ENCODE measurements at places on chromosomes 12 and 14.

DNA sequence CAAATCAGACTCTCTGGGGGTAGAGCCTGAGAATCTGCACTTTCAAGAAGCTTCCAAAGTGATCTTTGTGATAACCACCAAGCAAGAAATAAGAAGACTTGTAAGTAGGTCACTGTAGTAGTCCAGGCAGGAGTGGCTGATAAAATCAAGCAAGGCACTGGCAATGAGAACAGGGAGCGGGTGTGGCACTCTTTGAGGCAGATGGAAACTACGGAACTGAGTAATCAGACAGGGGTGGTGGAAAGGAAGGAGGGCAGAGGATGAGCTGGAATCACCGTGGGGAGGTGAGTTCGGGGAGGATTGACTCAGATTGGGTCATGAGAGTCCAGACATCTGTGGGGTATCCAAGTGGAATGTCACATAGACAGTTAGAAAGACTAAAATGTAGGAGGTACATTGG is 44.4 kb upstream of the PLXNC1 start:
- DNase-seq: no peak

- DNase-seq: no peak
Measured at GRCh38 chr12:92058664-92059063, 87.0 kb downstream of the BTG1 start.

DNA sequence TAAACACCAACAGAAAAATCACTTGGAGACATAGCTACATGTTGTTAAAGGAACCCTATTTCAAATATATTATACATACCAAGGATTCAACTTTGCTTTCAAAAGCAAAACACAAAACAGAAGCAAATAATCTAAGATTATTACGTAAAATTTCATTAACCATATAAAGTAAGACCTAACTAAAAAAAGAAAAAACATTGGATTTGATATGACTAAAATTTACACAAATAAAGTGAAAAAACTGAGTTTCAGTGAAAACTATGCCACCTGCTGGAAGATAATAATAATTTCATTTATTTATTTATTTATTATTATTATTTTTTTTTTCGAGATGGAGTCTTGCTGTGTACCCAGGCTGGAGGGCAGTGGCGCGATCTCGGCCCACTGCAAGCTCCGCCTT is 45.2 kb downstream of the WDHD1 start:
- DNase-seq: no peak

- no peak for DNase-seq
Measured at GRCh38 chr12:19951664-19952063, 416.7 kb upstream of the PDE3A start.

GRCh38 chr12:58026897-58027891 is 85.8 kb downstream of the ATP23 start:
- DNase-seq: no peak

GRCh38 chr12:100268835-100269564 is 2.0 kb downstream of the SCYL2 start:
- no peak for DNase-seq

DNA sequence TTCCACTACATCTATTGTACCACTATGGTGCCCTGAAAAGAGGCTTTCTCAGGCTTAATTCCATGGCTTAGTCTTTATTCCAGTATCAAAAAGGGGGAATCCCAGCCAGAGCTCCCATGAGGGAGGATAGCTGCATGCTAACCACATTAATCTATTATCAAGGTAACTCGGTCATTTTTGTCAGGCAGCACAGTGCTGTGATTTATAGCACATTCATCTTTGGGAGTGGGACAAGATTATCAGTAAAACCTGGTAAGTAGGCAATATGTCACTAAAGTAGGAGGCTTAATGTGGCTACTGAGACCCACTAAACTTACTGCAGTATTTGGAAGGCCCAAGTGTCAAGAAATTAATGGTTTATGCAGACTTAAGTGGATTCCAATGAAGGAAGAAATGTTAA is 58.9 kb downstream of the DAD1 start:
- DNase-seq: no peak

GRCh38 chr14:59424341-59425071 is 40.7 kb downstream of the GPR135 start:
- DNase-seq: no peak

DNA sequence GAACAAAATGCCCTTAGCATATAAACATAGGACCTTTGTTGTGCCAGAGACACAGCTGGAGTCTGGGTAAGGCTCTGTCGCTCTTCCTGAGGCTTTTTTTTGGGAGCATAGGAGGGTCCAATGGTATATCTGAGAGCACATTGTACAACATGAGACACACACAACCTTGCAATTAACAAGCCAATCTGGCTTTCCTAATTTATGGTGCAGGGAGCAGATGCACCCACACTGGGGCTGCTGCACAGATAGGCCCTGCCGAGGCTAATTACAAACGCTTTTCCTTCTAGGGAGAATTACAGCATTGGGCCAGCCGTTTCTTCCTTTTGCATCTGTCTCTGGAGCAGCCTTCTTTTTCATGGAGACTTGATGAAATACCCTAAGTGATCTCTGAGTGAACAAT is 75.0 kb upstream of the OVCH1 start:
- no peak for DNase-seq

DNA sequence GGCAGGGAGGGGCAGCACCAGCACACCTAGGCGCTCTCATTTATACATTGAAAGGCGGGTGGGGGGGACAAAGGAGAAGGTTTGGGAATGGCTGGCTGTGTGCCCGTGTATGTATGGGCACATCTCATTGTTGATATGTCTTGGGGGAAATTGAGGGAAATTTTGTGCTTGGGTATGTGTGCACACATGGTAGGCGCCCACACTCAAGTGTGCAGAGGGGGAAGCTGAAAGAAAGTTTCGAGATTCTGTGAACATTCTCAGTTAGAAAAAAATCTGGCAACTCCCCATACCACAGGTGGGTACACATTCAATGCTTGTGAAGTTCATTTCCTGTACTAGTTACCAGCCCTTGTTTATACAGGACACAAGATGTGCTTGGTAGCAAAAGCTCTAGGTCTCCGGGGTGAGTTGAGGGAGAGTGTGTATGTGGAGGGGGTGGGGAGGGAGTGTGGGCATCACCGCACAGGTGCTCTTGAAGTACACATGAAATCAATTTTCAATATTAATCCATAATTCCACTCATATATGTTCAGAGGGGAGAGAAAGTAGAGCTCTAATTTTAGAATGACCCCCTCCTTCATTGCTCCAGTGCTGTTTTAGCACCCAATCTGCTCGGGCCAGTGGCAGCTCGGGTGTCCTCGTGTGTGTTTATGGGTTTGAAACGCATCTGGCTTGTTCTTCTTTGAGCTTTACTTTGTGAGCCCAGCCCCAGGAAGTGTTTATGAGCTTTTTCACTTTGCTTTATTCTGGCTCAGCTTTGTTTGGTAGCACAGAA is 286.0 kb downstream of the ZFP36L1 start:
- no peak for DNase-seq

- no peak for DNase-seq
Measured at GRCh38 chr12:33438851-33439586, 600 bp downstream of the SYT10 start.

DNA sequence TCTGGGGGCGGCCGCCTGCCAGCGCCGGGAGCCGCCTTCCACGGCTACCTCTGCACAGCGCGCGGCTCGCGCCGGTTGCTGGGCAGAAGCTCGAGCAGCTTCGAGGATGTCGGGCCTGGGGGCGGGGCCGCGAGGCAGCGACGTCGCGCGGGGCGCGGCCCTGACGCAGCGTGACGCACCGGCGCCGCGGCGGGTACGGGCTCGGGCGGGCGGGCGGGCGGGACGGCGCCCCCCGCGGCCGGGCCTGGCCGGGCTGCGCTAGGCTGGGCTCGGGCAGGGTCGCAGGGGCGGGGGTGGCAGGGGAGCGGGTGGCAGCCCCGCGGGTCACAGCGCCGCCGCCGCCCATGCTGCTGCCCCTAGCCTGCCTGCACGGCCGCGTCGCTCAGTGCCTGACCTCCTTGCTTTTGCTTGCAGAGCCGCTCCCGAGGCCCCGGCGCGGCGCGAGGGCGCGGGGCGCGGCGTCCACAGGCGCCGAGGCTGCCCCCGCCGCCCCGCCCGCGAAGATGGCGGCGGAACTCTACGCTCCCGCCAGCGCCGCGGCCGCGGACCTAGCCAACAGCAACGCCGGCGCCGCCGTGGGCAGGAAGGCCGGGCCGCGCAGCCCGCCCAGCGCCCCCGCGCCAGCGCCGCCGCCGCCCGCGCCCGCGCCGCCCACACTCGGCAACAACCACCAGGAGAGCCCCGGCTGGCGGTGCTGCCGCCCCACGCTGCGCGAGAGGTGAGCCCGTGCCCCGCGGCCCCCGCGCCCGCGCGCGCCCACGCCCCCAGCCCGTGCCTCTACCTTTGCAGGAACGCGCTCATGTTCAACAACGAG is at the start of gene BTBD6:
Gene BTBD6 (plus strand): TSS at position 166 of the 814 bp plus-strand sequence. CDS start 179 bp downstream, at position 345.
- DNase-seq: peak; percentile 73

DNA sequence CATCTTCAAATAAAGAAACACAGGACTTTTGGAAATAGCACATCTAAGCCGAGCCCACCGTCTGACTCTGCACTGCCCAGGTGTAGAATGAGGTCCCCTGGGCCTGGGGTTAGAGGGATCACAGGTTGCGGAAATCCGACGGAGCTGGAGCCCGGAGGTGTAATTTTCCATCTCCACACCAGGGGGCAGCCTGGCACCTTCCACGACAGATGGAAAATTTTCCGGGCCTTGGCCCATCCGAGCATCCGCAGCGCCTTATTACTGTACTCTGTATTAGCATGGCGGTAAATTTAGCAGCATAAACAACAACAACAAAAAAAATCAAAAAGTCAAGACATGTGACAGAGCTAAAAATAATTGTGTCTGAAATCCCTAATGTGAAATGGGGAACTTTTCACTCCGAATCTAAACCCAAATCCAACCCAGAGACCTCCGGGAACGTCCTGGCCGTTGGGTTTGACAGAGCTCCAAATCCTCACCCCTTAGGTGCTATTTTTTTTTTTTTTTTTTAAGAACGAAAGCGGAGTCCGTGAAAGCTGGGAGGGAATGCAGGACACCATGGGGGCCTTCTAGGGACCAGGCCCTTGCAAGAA is 93.9 kb downstream of the KSR2 start:
- peak; percentile 21 for DNase-seq

GRCh38 chr12:131603106-131603938 is 107.6 kb upstream of the SFSWAP start:
- DNase-seq: no peak

- DNase-seq: no peak
Measured at GRCh38 chr14:37326434-37326833, 128.7 kb downstream of the MIPOL1 start.

- DNase-seq: no peak
Measured at GRCh38 chr12:85058339-85058738, 22.2 kb downstream of the LRRIQ1 start.

- DNase-seq: no peak
Measured at GRCh38 chr14:24226473-24226872, 5.7 kb downstream of the NEDD8 start.

DNA sequence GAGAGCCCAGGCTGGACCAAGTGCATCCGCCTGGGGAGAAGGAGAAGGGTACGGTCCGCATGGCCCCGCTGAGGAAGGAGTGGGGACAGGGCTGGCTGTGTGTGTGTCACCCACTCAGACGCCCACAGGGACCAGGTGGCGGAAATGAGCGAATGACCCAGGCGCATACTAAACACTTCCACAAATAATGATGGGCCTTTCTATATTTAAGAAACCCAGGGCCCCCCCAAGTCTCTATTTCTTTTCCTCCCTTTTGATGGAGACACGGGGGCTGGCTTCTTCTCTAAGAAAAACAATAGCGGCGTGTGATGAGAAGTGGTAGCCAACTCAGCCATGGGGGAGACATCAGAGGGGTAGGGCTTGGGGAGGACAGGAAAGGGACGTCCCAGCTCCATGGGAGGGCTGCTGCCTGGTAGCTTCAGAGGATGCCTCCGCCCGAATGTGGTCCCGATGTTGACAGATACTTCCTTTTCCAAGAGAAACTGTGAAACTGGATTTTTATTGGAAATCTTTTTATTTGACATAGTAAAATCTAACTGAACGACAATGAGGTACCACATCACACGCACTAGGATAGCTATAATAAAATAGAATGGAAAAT is 6.3 kb upstream of the MAP1LC3B2 start:
- DNase-seq: no peak

DNA sequence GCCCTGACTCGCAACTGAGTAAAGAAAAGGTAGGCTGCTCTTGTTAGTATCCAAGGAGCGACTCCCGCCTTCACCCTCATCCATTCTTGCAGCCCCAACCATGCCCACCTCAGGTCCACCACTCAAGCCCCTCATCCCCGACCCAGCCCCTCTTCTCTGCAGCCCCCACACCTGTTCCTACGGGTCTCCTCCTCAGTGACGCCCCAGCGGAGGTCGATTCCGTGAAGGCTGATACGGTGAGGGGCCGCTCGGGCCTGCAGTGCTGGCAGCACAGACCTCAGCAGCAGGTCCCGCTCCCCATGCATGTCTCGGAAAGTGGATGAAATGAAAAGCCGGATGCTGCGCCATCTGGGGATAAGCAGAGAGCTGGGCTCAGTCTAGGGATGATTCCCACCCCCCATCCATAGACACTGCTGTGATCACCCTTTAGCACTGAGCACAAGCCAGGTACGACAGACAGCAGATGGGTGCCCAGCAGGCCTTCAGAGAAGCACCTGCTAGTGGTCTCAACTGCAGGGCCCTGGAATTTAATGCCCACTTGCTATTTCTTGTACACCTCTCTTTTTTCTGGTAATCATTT is 26.9 kb downstream of the TEP1 start:
- DNase-seq: no peak

DNA sequence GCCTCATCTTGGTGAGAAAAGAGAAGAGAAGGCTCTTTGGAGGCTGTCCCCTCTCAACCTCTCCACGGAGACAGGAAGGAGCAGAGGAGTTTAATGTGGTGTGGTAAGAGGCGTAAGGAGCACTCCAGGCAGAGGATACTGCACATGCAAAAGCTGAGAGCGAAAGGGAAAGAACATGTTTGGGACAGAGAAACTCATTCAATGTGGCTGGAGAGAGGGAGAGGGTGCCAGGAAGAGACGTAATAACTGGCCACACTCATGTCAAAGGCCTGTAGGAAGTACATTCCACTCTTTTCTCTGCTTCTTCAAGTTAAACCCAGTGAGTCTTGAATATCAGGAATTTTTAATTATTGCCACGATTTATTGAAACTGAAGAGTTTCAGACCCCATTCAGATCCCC is 12.0 kb downstream of the VDR start:
- DNase-seq: no peak

DNA sequence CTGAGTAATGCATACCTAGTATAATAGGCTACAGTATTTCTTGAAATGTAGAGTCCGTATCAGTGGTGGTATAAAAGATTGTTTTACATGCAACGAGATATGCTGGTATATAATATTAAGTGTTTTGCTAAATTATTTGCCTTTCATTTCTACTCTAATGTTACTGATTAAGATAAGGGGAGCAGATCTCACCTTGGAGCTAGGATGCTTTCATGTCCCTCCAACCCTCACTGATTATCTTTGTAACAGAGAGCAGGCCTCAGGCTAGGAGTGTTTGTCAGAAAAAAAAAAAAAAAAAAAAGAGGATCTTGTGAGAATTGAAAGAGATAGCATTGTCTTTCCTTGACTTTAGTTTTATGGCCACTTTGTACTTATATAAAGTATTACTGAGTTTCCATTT is 92.6 kb downstream of the PDE3A start:
- DNase-seq: no peak

DNA sequence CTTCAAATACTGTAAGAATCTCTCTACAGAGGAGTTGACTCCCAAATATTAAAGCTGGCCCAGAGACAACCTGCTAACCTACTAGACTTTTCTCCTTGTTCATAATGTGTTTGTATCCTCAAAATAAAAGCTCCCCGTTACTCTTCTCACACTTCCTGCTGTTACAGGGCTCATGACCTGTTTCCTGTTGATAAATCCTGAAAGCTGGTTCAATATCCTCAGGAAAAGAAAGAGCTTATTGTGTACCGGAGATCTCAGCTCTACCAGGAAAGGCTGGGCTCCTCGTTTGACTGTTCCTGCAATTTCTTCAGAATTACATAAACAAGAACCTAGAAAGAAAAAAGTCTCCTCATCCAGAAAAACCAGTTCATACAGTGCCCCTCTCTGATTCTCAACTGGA is 30.8 kb downstream of the CLEC1A start:
- DNase-seq: no peak

Measured in activated CD4-positive, CD25-positive, alpha-beta regulatory T cell treated with anti-CD3 and anti-CD28 coated beads, Interleukin-2, amount 50 U/mL, for 16 hours (primary cell).